Activated T-cell treated with anti-CD3 and anti-CD28 coated beads, Interleukin-2, amount 50 U/mL, for 72 hours (primary cell): ENCODE measurements at places on chromosomes 7 and 10. TPM values are rescaled to one million over a fixed set of nuclear protein-coding genes. Genes with fewer than 3 reads are reported as not detected.

GRCh38 chr7:31171216-31171785, 119.2 kb downstream of the ADCYAP1R1 start:
- peaks cover 22% of the 10 kb centered on the region for H3K27me3 ChIP-seq
- H3K36me3 ChIP-seq = no peaks in the 10 kb centered on the region
- no peak overlapping the region for H3K4me3 ChIP-seq
- H3K4me1 ChIP-seq = no peaks in the 10 kb centered on the region

DNA sequence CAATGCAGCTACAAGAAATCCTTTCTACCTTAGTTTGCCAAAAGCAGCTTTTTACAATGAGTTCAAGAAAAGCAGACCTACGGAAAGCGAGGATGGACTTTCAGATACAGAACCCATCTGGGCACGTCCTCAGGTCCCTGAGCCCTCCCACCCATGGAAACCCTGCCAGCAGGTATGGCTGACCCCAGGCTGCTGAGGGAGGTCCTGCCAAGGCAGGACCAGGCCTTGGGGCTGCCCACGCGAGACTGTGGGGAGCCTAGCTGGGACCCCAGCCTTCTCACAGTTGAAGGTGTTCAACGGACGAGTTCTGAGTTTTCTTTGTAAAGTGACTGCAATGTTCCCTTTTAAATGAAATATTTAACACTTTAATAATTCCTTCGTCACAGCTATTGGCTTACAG, 245.0 kb downstream of the MGMT start:
- no peak overlapping the region for H3K4me3 ChIP-seq
- no peak overlapping the region for H3K27ac ChIP-seq
- H3K36me3 ChIP-seq = peaks cover 1% of the 10 kb centered on the region
- H3K27me3 ChIP-seq = no peaks in the 10 kb centered on the region
- DNase-seq = no peak

DNA sequence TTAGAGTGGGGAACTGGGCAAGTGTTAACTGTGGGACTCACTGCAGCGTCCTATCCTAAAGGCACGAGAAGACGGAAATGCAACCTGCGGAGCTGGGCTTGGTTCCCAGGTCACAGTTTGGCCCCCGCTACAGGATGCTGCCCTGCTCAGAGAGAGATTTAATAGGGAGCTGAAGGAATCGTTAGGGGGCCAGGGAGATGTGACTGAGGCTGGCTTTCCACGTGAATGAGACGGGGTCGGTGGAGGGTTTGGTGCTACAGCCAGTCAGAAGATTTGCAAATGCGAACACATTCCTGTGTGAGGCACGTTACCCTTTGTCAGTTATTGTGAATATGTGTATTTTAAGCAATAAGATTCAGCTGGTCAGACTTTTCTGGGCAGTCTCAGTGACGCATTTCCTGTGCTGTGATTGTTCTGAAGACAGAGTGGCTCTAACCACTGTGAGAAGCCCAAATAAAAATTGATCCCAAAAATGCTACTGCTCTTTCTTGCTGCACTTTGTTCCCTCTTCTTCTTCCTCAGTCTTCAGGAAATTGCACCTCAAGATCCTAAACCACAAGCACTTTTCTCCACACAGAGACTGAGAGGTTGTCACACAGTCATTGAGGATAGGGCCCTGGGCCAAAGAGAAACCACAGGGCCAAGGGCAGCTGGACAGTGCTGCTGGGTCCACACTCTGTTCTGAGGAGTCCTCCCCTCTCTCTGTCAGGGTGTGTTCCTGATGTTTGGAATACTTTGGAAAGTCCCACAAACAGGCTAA, 21.2 kb downstream of the CYP17A1 start:
- no peaks in the 10 kb centered on the region for H3K36me3 ChIP-seq
- no peak overlapping the region for H3K4me3 ChIP-seq
- no peak overlapping the region for H3K27ac ChIP-seq

DNA sequence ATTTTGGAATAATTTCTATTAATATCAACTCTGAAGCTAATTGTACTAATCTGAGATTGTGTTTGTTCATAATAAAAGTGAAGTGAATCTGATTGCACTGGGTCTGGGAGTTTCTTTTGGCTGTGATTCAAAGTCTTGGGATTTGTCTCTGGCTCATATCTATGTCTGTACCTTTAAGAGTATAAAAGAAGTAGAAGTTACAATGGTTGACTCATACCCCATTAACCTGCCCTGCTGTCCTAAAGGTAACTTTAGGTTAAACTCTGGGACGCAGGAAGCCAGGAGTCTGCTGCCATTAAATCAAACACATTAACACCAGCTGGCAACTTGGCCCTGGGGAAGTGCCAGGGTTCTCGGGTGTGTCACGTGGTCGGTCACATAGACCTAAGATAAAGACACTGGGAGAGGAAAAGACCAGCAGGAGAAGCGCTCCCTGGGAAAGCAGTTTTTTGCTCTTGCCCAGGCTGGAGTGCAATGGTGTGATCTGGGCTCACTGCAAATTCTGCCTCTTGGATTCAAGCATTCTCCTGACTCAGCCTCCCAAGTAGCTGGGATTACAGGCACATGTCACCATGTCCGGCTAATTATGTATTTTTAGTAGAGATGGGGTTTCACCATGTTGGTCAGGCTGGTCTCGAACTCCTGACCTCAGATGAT, 17.8 kb downstream of the SCD start:
- H3K27ac ChIP-seq = no peak overlapping the region
- peaks cover 11% of the 10 kb centered on the region for H3K36me3 ChIP-seq
- H3K4me1 ChIP-seq = peaks cover 13% of the 10 kb centered on the region
- no peak for DNase-seq
- H3K27me3 ChIP-seq = no peaks in the 10 kb centered on the region

DNA sequence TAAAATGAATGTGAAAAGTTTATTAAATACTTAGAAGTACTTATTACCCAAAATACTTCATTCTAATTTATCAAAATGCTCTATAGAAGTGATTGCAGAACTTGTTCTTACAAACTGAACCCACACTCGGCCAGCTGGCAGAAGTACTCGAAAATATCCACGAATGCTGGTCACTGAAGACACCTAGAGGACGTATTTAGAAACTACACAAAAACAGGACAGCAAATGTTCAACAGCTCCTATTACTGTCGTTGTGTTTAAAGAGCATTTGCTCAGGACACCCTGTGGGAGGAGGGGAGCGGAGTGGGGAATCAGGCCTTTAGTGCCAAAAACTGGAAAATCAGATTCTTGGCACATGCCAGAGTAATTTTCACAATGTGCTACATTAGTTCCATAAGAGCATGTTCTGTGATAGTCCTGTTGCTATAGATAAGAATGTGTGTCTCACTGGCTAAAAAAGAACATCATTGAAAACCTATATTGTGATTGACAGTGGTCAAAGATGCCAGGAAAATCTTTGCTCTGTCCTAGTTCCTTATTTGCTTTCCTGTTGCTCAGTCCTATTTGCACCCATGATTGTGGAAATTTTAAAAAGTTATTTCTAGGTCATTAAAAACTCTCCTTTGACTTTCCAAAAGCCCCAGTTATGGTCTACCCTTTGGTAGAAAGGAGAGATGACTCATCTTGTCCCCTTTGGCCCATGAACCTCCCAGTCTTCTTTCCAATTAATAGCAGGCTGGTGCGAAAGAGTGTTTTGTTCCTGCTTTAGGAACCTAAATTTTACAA, 49.0 kb upstream of the NRBF2 start:
- no peak overlapping the region for H3K4me3 ChIP-seq
- peak; percentile 45 for DNase-seq
- no peaks in the 10 kb centered on the region for H3K36me3 ChIP-seq
- no peak overlapping the region for H3K27ac ChIP-seq

GRCh38 chr7:136923111-136923667, 54.7 kb downstream of the CHRM2 start:
- H3K36me3 ChIP-seq = no peaks in the 10 kb centered on the region
- no peaks in the 10 kb centered on the region for H3K4me1 ChIP-seq
- no peak overlapping the region for H3K27ac ChIP-seq
- no peaks in the 10 kb centered on the region for H3K27me3 ChIP-seq
- no peak overlapping the region for H3K4me3 ChIP-seq
- no peak for DNase-seq

GRCh38 chr10:61981460-61981859, 80.0 kb downstream of the ARID5B start:
- no peaks in the 10 kb centered on the region for H3K27me3 ChIP-seq
- H3K4me1 ChIP-seq = peaks cover 74% of the 10 kb centered on the region
- H3K4me3 ChIP-seq = no peak overlapping the region

- H3K4me1 ChIP-seq = no peaks in the 10 kb centered on the region
- DNase-seq = no peak
- no peak overlapping the region for H3K27ac ChIP-seq
- peaks cover 1% of the 10 kb centered on the region for H3K36me3 ChIP-seq
- H3K27me3 ChIP-seq = no peaks in the 10 kb centered on the region
These were observed 1224.2 kb upstream of the SORCS1 start for GRCh38 chr10:108388706-108389105.

JCAD gene
- total RNA-seq = 0.29 TPM
